ENCODE measurements at places on chromosomes 5 and 9.

DNA sequence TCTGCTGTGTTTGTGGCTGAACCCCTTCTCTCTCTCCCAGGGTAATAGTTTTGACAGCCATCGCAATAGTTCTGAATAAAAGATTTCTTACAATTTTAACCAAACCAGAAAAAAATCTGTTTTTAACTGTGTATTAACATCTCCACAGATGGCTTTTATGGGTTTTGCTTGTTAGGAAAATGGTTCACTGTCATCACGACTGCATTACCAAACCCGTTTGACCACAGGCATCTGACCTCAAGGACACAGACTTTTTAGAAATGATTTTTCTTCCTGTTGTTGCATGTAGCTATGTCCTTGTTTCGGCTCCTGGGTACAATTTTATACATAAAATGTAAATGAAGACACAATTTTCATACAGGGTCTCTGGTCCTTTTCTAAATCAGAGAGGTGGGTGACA lies 316.1 kb downstream of the IRX1 start:
- DNase-seq: no peak

DNA sequence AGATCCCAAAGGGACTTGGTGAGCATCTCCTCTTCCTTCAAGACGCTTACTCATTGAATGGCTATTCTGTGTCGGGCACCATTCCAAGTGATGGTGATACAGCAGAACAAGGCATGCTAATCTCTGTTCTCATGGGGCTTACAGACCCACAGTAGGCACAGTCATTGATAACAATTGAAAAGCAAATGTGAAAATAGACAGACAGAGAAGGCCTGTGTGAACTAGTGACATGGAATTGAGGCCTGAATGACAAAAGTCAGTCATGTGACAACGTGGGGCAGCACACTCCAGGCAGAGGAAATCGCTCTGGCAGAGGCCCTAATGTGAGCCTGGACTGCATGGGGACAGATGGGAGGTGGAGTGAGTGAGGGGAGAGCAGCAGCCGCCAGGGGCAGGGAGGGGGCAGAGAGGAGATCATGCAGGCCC lies 70.7 kb upstream of the CPLX2 start:
- DNase-seq: peak; percentile 89

- peak; percentile 71 for DNase-seq
Observed at GRCh38 chr9:36407122-36407723, 7.2 kb upstream of the RNF38 start.

GRCh38 chr5:120817044-120817985 lies 353.2 kb downstream of the PRR16 start:
- DNase-seq: peak; percentile 2

- no peak for DNase-seq
Observed at GRCh38 chr5:2894736-2895135, 143.3 kb upstream of the IRX2 start.

- DNase-seq: no peak
Observed at GRCh38 chr5:112907166-112907631, 14.8 kb downstream of the REEP5 start.

DNA sequence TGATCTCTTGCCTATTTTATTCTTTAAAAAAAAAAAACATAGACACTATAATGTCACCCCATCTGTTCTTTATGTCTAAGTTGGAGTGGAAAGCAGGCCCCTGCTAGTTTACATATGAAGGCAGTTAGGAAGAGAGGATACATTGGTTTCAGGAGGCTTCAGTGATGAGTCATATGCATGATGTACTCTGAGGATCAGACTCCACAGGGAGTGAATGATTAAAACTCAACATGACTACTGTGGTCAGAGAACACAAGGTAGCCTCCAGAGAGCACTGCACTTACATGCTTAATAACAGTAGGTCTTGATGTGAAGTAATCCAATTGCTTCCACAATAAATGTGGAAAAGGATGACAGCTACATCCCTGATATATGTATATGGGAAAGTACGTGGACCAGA lies 22.7 kb upstream of the FSTL4 start:
- DNase-seq: no peak

DNA sequence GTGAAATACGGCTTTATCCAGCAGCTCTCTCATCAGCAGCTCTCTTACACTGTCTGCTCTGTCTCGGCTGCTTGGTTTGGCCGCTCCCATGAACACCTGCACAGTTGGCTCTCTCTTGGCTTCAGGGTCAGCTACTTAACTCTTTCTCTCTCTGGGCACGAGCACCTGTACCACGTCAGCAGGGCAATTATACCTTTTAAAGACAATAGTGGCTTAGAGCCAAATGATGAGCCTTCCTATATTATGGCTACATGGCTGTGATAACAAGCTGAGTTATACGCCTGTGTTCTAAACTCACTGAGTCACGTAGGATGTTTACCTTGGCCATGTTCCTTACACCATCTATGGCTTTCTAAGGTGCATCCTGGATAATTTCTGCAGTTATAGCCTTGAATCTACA lies 69.2 kb upstream of the CTNND2 start:
- DNase-seq: no peak

- DNase-seq: no peak
Observed at GRCh38 chr5:43033841-43034590, 6.1 kb downstream of the ANXA2R start.

- no peak for DNase-seq
Observed at GRCh38 chr5:59479086-59479485, 414.4 kb downstream of the PDE4D start.

- DNase-seq: no peak
Observed at GRCh38 chr5:152181461-152181860, 223.6 kb downstream of the NMUR2 start.

- no peak for DNase-seq
Observed at GRCh38 chr9:38332625-38333024, 59.9 kb upstream of the ALDH1B1 start.

DNA sequence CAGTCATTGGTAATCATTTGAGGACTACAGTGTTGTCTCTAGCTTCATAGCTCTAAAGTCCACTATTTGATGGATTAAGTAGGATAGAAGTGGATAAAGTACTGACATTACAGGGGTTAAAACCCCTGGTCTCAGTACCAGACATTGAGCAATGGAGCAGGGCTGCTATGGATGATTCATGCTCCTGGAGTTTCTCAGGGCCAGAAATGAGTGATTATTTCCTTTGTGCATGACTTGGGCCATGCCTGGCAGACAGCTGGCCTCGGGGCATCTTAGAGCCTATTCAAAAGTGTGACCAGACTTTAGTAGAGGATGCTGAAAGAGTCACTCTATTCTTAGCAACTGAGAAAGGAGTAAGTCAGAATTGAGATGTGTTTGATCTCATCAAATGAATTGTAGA lies 350.7 kb upstream of the TLE4 start:
- DNase-seq: no peak

GRCh38 chr9:97880336-97880735 lies 27.3 kb downstream of the FOXE1 start:
- no peak for DNase-seq

DNA sequence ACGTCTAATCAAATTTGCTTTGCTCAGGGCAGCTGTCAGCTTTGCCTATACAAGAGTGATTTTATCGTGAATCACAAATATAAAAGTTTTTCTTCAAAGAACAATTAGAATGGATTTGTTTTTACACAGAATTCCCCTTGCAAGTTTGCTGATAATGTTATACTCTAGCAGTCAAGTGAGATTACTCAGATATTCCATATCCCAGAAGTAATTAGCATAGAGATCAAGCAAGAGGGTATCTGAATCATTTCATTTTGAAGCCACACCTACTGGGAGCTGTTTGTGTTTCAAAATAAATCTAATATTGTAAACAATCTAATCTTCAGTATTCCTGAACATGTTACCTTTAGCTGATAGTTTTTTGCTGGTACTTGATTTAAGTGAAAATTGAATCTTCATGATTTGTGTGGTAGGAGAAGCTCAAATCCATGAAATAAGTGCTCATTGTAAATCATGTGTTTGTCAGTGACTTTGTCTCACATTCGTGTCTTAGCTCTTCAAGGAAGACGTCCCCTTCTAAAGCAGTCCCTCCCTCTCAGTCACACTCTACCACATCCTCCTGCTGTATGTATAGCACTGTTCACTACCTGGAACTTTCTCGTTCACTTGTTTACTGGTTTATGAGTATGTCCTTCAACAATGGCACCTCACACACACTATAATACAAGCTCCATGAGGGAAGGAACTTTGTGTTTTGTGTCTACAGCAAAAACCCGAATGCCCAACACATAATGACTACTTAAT lies 3.3 kb upstream of the TTC39B start:
- no peak for DNase-seq

DNA sequence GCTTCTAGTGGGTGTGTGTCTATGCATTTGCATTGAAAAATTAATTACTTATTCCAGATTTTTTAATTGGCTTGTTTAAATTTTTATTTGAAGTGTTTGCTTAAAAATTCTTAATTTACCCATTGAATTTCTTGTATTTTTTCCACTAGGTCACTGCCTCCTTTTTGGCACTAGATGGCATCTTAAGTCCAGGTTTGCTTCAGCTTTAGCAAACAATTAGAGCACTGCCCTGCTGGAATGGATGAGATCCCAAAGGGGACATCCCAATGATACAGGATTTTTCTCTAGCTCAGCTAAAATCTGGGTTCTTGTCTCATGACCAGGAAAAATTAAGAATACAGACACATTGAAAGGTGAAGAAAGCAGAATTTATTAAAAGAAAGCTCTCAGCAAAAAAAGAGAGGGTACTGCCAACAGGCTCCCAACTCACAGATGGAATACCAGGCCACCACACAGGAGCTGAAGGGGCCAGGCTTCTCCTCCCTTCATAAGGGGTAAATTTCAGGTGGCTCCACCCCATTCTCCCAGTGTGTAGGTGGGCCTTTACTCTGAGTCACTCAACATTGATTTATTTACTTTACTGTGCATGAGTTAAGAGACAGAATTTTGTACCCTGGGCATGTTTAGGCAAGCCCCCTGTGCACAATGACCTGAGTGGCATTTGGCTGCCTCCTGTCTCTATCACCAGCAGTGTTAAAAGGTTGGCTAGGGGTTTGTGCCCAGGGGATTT lies 532.4 kb downstream of the ANXA1 start:
- peak; percentile 9 for DNase-seq

DNA sequence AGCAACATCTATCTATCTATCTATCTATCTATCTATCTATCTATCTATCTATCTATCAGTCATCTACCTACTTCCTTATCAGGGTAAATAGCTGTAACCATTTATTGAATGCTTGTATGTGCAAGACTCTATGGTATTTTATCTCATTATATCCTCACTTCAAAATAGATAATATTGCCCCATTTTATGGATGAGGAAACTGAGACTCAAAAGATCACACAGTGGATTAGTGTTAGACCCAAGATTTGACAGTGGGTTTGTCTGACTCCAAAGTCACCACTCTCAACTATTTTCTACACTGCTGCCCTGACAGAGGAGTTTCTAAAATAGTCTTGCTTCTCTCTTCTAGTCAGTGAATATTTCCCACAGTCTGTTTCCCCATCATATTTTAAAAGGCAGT lies 94.3 kb upstream of the NR3C1 start:
- DNase-seq: no peak

- DNase-seq: no peak
Observed at GRCh38 chr9:24059651-24060050, 233.6 kb upstream of the ELAVL2 start.

DNA sequence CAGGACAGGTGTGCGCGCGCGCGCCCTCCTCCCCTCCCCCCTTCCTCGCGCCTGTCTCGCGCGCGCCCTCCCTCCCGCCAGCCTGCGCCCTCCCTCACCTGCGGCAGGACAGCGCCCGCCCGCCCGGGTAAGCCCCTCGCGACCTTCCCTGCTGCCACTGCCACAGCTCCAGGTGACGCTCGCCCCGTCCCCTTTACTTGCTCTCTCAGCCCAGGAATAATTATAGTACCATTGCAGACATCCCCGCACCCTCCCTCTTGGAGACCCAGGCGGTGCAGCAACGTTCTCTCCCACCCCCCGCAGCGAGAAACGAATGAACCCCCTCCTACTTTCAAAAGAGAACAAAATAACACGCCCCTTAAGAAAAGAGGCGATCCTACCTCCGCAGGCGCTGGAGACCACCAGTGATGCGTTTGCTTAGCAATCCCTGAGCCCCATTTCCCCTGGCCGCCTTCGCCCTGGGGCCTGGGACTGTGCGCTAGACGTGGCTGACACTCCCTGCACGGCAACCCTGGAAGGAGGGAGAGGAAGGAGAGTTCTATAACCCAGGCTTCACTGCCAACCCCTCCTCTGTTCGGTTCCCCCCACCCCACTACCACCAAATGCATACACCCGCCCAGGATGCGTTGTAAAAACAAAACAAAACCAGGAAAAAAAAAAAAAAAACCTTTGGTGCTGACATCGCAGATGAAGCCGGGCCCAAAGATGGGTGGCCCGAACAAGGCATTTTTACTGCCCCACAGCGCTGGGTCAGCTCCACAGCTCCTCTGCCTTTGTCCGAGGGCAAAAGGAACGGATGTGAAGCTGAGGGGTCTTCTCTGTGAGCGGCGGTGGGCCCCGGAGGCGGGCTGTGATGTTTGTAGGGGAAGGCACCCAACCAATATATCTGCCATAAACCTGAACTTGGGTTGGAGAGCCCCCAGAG lies 5.6 kb upstream of the PURA start:
- no peak for DNase-seq

DNA sequence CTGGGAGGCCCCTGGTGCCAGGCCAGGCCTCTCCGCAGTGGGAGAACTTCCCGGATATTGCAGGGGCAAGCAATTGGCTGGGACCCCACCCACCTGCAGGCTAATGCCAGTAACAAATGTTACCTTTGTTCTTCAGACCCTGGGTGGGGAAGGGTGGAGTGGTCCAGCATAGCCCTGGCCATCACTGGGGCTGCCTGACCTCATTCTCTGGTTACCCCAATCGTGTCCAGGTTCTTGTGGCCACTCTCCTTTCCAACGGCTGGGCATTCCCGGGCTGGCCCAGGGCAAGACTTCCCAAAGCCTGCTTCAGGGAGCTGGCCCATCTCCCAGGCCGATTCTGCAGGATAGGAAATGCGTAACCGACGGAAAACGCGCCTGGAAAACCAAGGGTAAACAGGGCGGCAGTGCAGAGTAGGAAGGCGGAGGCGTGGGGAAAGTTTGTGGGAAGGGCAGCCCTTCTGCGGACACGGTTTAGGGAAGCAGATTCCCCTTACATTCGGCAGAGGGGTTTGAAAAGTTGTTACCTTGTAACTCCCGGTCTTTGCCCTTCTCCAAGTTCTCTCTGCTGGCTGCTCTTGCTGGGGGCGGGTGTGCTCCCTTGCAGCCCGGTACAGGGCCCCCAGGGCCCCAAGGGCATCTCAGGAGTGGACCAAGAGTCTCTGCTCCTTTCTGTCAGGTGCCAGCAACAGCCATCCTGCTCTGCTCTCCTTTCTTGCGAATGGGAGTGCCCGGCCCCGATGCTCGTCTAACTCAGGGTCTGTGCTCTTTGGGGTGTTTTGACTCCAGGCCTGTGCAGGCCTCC lies 3.5 kb downstream of the NRARP start:
- DNase-seq: no peak
